ENCODE measurements at places on chromosomes 12 and 14. TPM values are rescaled to one million over a fixed set of nuclear protein-coding genes. Genes with fewer than 3 reads are reported as not detected.

DNA sequence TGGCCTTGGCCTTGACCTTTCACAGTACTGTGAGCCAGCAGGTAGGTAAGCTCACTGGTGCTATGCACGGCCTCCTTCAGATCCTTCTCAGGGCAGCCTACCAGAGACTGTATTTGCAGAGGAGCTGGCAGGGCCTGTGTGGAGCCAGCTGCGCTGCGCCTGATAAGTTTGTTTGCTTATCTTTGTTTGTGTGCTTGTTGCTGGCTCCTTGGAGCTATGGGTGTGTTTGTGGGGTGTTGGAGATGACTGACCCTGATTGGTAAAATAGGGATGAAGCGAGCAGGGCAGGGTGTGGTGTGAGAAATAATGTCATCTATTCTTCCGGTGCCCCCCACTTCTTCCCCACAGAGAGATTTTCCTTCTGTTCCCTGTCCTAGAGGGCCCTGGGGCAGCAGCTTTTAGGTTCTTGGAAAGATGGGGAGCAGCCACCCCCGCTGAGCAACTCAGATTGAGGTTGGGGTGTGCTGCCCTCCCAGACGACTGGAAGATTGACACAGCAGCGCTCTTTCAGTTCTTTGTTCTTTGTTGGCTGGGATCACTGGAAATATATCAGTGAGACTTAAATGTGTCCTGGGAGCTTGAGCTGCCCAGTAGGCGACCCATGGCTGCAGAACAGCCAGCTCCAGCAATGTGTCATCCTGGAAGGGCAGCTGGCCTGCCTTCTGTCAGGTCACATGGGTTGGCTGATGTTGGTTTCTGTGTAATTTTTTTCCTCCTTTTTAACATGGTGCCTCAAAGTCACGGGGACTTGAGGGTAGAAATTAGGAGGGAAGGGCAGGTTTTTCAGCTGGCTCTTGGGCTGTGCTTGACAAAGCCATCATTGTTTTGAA is 19.6 kb downstream of the MLXIP start:
- H3K36me3 ChIP-seq: no peaks in the 10 kb centered on the region
- H3K4me1 ChIP-seq: peaks cover 47% of the 10 kb centered on the region
- H3K27me3 ChIP-seq: no peaks in the 10 kb centered on the region
- H3K4me3 ChIP-seq: no peak overlapping the region
- peak overlapping the region; percentile 21 for H3K27ac ChIP-seq

DNA sequence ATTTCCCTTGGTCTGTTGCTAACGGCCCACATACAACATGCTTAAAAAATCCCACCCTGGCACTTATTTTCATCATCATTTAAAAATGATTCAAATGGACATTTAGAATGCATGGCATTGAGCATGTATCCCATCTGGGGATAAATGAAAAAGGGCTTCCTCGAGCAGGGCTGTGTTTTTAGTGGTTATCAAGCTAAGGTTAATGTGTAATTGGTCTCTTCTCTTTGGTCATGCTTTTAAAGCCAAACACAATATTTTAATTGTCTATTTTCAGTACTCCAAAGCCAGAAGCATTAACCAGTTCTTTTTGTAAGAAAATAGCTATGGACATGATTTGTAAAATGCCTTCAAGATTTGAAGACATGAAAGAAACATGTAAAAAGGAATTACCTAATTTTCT is 1.9 kb upstream of the TRHDE start:
- H3K27ac ChIP-seq: no peak overlapping the region
- H3K4me3 ChIP-seq: no peak overlapping the region
- H3K27me3 ChIP-seq: peaks cover 35% of the 10 kb centered on the region
- no peaks in the 10 kb centered on the region for H3K4me1 ChIP-seq
- H3K36me3 ChIP-seq: no peaks in the 10 kb centered on the region
- DNase-seq: no peak

GRCh38 chr14:51780006-51780692 is 80.3 kb upstream of the GNG2 start:
- H3K4me1 ChIP-seq: no peaks in the 10 kb centered on the region
- DNase-seq: peak; percentile 50
- peaks cover 4% of the 10 kb centered on the region for H3K27me3 ChIP-seq
- no peak overlapping the region for H3K4me3 ChIP-seq

DNA sequence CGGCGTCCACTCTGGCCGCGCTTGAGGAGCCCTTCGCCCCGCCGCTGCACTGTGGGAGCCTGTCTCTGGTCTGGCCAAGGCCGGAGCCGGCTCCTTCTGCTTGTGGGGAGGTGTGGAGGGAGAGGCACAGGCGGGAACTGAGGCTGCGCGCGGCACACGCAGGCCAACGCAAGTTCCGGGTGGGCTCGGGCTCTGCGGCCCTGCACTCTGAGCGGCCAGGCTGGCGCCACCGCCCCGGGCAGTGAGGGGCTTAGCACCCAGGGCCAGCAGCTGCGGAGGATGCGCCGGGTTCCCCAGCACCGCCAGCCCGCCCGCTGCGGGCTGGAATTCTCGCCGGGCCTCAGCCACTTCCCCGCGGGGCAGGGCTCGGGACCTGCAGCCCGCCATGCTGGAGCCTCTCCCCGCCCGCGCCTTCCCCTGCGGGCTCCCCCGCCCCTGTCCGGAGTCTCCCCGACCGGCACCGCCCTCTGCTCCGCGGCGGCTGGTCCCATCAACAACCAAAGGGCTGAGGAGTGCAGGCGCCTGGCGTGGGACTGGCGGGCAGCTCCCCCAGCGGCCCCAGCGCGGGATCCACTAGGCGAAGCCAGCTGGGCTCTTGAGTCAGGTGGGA is 921.2 kb upstream of the FOXG1 start:
- H3K27me3 ChIP-seq: no peaks in the 10 kb centered on the region
- DNase-seq: no peak
- H3K36me3 ChIP-seq: no peaks in the 10 kb centered on the region
- no peak overlapping the region for H3K4me3 ChIP-seq

PSME1 gene
- 713 TPM for total RNA-seq

DNA sequence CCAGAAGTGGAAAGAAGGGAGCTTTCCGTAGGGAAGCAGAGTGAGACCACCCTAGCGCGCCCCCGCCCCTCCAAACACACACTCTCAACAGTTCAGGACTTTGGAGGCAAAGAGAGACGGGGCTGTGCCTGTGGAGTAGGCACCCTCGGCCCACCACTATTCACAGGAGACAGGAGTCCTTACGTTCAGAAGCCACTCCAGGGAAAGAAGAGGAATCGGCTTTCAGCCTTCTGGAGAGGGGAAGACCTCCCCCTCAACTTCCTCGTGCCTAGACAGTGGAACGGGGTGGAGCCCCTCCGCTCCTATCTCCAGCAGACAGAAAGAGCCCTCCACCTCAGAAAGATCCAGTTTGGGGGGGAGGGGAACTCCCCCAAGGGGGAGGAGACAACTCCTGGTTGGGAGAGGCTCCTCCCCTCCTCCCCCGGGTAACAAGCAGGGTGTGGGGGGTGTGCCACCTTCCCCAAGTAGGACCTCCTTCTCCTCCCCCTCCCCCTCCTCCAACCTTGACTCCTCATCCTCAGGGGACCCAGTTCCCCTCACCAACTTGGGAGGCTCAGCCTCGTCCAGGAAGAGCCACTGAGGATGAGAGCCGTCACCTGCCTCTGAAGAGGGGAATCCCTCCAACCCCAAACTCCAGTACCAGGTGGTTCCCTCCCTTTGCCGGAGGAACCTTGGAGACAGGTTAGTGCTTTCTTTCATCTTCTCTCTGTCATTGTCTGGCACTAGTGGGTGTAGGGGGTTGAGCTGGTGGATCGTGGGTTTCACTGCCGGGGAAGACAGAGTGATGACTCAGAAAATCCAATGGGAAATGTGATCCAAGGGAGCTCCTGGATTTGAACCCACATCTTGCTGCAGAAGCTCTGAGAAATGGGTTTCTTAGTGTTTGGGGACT is 883 bp downstream of the FOXJ2 start:
- peak overlapping the region; percentile 89 for H3K4me3 ChIP-seq
- no peaks in the 10 kb centered on the region for H3K27me3 ChIP-seq
- H3K4me1 ChIP-seq: peaks cover 61% of the 10 kb centered on the region
- DNase-seq: no peak

GRCh38 chr12:12219664-12220063 is 47.2 kb downstream of the LRP6 start:
- DNase-seq: peak; percentile 55
- peaks cover 88% of the 10 kb centered on the region for H3K4me1 ChIP-seq
- no peaks in the 10 kb centered on the region for H3K36me3 ChIP-seq
- no peak overlapping the region for H3K4me3 ChIP-seq
- peak overlapping the region; percentile 55 for H3K27ac ChIP-seq

NEUROD4 gene
- not detected for total RNA-seq

DNA sequence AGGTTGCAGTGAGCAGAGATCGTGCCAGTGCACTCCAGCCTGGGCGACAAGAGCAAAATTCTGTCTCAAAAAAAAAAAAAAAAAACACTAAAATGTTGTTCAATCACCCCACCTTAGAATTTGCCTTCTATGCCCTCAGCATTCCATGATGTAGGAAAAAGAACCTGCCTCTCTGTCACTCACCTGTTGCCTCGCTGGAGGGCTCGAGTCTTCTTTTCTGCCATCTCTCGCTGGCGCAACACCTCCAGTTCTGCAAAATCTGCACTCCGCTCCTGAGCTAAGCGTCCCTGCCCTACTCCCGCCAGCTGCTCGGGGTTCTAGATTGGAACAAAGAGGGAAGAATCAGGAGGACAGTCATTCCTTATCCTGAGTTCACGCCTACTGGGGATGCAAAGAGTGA is 17.9 kb downstream of the TIMELESS start:
- H3K4me3 ChIP-seq: no peak overlapping the region
- H3K4me1 ChIP-seq: no peaks in the 10 kb centered on the region
- H3K36me3 ChIP-seq: peaks cover 13% of the 10 kb centered on the region
- H3K27me3 ChIP-seq: no peaks in the 10 kb centered on the region
- no peak for DNase-seq

- no peak overlapping the region for H3K4me3 ChIP-seq
- peaks cover 21% of the 10 kb centered on the region for H3K27me3 ChIP-seq
- no peak for DNase-seq
Measured at GRCh38 chr12:131849700-131850553, 21.7 kb downstream of the MMP17 start.

DNA sequence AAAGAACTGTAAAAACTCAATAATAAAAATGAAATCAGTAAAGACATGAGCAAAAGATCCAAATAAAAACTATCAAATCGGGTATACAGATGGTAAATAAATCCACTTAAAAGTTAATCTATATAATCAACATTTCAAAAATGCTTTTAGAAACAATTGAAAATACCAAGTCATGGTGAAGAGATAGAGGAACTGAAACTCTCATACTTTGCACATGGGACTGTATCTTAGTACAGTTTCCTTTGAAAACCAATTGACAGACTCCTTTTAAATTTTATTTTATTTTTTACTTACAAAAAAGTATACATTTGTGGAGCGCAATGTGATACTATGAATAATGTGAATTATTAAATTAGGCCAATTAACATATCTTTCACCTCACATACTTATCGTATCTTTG is 98.6 kb upstream of the FAR2 start:
- no peaks in the 10 kb centered on the region for H3K4me1 ChIP-seq
- no peaks in the 10 kb centered on the region for H3K27me3 ChIP-seq
- no peaks in the 10 kb centered on the region for H3K36me3 ChIP-seq

GRCh38 chr12:92624236-92624635 is 78.6 kb upstream of the PLEKHG7 start:
- no peaks in the 10 kb centered on the region for H3K36me3 ChIP-seq

ATXN3 gene
- 17.3 TPM for total RNA-seq

DNA sequence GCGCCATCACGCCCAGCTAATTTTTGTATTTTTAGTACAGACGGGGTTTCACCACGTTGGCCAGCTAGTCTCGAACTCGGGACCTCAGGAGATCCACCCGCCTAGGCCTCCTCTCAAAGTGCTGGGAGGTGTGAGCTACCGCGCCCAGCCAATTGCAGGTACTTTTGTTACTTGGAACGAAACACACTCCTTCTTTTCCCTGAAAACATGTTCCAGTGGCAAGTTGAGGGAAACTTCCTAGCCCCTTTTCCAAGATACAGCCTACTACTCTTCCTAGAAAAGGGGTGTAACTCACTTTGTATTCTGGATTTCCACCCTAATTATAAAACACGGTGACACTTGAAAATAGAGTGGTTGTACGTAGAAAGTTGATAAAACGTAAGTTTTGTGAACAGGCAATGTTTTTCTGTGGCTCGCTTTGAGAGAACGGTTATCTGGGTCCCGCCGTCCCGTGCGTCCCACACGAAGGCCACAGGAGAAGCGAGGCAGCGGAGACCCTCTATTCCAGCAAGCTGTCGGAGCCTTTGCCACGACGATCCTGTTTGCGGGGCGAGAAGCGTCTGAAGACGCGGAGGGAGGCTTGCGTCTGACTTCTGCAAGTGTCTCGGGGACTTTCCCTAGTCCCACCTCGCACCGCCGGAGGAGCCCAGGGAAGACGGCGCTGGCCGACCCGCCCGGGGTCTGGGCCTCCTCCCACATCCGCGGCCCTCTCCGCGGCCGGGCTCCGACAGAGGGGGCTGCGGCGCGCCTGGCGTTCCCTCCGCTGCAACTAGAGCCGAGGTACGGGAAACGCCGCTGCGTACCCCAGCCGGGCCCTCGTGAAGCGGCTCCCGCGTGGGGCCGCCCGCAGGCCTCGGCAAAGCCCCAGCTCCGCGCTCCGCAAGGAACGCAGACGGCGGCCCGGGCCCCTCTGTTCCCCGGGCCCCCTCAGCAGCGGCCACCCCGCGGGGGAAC is 745 bp downstream of the CDCA4 start:
- H3K4me1 ChIP-seq: peaks cover 71% of the 10 kb centered on the region
- peak overlapping the region; percentile 81 for H3K4me3 ChIP-seq
- H3K27me3 ChIP-seq: no peaks in the 10 kb centered on the region

- no peaks in the 10 kb centered on the region for H3K36me3 ChIP-seq
- no peaks in the 10 kb centered on the region for H3K27me3 ChIP-seq
- H3K27ac ChIP-seq: no peak overlapping the region
Measured at GRCh38 chr14:61542848-61543790, 152.2 kb upstream of the HIF1A start.

DNA sequence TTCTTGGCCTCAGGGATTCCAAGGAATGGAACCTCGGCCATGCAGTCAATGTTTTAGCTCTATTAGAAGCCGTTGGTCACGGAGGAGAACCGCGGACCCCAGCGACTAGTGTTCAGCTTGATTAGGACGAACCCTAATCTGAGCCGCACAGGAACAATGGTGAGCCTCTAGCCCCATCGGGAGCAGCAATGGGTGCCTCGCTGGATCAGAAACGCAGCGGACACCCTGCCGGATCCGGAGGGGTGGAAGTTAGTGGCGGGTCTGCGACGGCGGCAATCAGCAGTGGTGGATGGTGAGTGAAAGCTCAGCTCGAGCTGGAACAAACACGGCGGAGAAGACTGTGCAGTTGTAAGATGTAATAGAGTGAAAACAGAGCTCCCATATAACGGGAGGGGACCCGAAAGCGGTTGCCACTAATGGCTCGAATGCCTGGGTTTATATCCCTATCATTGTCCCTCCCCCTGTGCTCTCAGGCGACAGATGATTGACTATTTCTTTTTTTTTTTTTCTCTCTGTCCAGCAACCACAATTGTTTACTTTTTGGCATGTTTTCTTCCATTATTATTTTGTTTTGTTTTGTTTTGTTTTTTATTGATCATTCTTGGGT is 127.7 kb downstream of the ZNF664 start:
- H3K36me3 ChIP-seq: no peaks in the 10 kb centered on the region
- H3K27me3 ChIP-seq: peaks cover 26% of the 10 kb centered on the region
- DNase-seq: no peak

- peaks cover 43% of the 10 kb centered on the region for H3K36me3 ChIP-seq
- no peak overlapping the region for H3K27ac ChIP-seq
- H3K27me3 ChIP-seq: no peaks in the 10 kb centered on the region
- peak; percentile 62 for DNase-seq
Measured at GRCh38 chr14:75088566-75089373, 19.3 kb downstream of the ZC2HC1C start.
